Fibroblast of skin of right biceps (primary cell): ENCODE measurements at places on chromosomes 11 and 22.

GRCh38 chr11:11521306-11522002 lies 100.4 kb downstream of the GALNT18 start:
- DNase-seq: no peak

DNA sequence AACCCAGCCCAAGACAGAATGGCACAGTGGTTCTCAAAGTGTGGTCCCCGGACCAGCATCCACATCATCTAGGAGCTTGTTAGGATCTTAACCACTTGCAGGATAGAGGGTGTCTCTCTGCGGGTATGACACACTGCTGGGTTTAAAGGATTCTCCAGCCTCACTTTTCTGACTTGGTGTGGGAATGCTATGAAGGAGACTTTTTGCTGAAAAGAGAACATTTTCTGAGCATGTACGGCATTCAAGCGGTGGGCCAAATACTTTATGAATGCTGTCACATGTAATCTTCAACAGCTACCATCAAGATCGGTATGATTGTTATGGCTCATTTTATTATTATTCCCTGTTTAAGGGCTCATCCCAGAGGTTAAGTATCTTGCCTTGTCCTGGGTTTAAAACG lies 1.8 kb upstream of the CD82 start:
- peak; percentile 85 for DNase-seq

GRCh38 chr11:15987046-15987445 lies 369.3 kb downstream of the SOX6 start:
- no peak for DNase-seq

DNA sequence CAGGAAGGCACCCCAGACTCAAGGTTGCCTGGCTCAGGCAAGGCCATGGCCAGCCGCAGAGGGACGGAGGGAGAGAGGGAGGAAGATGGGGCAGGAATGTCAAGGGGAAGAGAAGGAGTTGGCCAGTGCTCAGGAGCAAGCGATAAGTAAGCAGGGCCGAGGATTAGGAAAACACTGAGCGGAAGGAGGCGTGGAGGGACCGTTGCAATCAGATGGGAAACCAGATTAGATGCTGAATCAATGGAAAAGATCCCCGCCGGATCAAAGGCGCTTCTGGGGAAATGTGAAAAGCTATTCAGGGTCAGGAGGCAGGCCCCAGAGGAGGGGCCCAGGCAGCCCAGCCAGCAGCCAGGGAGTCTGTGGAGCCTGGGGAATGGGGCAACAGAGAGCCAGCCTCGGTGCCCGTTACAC lies 26.6 kb upstream of the MYEOV start:
- DNase-seq: no peak

GRCh38 chr11:66076561-66076960 lies 6.5 kb downstream of the PACS1 start:
- DNase-seq: peak; percentile 53

GRCh38 chr11:80638296-80638695 lies 1197.5 kb upstream of the TENM4 start:
- DNase-seq: no peak

DNA sequence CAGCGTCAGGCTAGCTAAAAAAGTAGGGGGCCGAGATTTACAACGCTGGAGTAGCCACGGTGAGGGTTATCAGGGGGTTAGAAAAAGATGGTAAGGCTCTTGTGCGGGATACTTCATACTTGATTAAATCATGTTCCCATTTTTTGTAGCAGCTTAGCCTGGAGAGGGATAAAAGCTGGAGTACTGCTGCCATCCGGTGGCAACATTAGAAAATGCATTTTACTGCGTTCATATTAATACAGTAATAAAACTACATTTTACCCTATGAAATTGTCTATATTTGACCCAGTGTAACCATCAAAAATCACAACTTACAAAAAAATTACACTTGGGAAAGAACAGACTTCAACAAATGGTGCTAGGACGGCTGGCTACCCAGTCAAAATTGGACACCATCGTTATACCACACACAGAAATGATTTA lies 17.3 kb downstream of the RPUSD4 start:
- peak; percentile 31 for DNase-seq

DNA sequence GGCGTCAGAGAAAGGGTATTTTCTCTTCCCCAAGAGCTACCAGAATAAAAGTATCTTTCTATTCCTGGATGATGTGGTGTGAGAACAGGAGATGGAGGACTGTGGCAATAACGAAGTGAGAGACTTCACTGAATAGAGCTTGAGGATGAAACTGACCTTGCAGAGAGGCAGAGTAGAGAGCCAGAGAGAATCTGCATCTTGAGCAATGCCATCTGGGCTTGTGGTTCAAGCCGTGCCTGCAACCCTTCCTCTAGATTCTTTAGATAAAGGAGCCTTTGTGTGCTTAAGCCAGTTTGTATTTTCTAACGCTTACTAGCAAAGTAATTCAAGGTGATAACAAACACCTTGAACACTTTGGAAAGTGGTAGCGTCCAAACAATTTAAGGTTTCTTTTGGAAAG lies 2.2 kb downstream of the ME3 start:
- no peak for DNase-seq

GRCh38 chr11:118791111-118791960 lies at the start of gene DDX6:
TSS of gene DDX6 (minus strand) at chr11:118791164. CDS start at chr11:118786251, 4,913 bp downstream.
- peak; percentile 90 for DNase-seq

- no peak for DNase-seq
Observed at GRCh38 chr11:8360086-8360828, 96.6 kb upstream of the LMO1 start.

- DNase-seq: no peak
Observed at GRCh38 chr11:107679255-107680024, 32.4 kb downstream of the SLN start.

DNA sequence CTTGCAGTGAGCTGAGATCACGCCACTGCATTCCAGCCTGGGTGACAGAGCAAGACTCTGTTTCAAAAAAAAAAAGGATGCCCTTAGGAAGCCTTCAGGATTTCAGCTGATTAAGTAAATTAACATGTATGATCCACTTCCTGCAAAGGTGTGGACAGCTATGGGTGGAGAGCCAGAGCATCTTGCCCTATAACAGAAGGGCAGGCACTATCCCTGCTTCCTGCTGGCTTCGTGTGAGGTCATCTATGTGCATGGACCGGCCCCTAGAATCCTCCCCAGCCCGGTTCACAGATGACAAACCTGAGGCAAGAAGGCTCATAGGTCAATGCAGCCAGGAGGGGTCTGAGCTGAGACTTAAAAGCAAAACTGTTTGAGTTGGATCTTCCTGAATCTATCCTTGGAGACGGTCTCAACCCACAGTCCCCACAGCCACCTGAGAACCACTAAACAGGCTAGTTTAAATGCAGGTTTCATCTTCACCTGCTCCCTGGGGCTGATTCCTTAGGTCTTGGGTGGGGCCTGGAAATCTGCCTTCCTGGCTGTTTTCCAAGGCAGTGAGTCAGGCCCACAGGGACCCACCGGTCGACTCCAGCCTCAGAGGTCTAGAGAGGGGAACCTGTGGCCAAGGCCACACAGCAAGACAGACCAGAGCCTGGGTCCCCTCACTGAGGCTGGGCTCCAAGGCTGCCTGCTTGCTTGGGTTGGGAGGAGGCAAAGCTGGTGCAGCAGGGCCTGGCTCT lies 55.2 kb upstream of the MPEG1 start:
- no peak for DNase-seq

GRCh38 chr11:67376063-67376820 lies 2.8 kb upstream of the CLCF1 start:
- no peak for DNase-seq

- peak; percentile 36 for DNase-seq
Observed at GRCh38 chr11:128905345-128906184, 14.4 kb downstream of the KCNJ5 start.

DNA sequence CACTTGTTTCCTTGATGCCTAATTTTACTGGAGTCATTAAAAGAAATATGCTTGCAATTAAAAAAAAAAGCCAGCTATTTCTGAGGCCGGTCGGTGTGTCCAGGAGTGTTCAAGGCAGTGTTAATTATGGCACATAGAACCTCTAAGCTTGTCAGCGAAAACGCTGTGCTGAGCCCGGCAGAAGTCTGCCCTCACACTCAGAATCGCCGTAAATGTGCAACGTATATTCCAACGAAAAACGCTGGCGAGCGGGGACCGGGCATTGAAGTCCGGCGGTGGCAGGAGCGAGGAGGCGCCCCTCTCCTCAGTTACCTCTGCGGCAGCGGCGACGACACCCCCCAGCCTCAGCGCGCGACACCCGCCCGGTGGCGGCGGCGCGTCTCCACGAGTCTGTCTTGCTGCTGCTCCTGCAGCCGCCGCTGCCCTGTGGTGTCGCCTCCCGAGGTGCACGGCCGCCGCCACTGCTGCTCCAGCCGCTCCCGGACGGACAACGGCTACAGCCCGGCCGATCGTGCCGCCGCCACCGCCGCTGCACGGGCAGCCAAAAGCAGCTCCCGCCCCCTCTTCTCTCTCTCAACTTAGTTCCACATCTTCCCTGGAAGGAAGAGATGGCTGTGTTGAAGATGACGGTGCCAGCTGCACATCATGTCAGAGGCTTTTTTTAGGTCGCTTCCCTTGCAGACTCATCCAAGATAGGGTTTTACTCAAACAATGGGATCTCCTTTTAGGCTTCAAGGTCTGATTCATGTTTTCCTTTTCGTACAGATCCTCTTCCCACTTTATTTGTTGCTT lies 56.0 kb downstream of the JAM3 start:
- peak; percentile 51 for DNase-seq

DNA sequence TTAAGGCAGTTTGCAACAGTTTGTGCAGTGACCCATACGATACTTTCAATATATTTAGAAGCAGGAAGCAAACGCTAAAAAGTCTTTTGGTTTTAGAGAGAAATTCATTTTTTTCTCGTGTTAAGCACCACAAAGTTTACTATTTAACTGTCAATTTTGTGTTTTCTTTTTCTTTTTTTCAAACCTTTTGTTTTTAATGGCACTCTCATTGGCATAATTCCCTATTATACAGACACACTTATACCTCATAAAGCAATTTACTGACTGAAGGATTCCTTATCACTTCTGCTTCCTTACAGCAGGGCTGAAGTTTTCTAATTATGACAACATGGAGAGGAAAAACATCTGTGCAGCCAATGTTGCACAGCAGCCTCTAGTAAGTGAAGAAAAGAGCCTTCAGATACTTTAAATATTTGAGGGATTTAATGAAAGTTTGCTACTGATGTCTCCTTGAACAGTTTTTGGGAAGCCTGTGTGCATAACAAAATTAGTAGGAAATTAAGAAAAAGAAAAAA lies 2191.2 kb downstream of the LRRC4C start:
- DNase-seq: no peak

GRCh38 chr11:122646549-122647340 lies 8.8 kb upstream of the UBASH3B start:
- DNase-seq: peak; percentile 79

- DNase-seq: no peak
Observed at GRCh38 chr11:34296412-34296811, 61.4 kb downstream of the ABTB2 start.

- DNase-seq: no peak
Observed at GRCh38 chr11:12174128-12174476, 63.7 kb downstream of the MICAL2 start.

DNA sequence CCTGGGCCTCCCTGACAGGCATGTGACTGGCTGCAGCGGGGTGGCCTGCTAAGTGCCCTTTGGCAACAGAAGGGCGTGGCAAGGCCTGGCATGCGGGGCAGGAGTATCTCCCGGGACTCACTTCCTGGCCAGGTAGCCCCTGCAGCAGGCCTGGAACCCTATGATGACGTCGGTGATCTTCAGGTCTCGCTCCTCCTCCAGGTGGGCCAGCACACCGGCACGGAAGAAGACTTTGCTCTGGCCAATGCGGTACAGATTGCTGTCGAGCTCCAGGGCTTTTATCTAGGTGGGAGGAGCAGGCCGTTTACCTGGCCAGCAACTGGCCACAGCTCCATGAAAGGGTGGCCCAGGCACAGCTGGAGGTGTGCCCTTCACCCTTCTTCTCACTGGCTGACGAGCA lies 50.9 kb downstream of the APOL1 start:
- no peak for DNase-seq

GRCh38 chr11:96393753-96394348 lies 4.0 kb downstream of the JRKL start:
- DNase-seq: peak; percentile 50

- DNase-seq: no peak
Observed at GRCh38 chr11:111836721-111837120, 34.7 kb downstream of the ALG9 start.

- no peak for DNase-seq
Observed at GRCh38 chr22:17779286-17780115, 5.2 kb upstream of the BID start.

DNA sequence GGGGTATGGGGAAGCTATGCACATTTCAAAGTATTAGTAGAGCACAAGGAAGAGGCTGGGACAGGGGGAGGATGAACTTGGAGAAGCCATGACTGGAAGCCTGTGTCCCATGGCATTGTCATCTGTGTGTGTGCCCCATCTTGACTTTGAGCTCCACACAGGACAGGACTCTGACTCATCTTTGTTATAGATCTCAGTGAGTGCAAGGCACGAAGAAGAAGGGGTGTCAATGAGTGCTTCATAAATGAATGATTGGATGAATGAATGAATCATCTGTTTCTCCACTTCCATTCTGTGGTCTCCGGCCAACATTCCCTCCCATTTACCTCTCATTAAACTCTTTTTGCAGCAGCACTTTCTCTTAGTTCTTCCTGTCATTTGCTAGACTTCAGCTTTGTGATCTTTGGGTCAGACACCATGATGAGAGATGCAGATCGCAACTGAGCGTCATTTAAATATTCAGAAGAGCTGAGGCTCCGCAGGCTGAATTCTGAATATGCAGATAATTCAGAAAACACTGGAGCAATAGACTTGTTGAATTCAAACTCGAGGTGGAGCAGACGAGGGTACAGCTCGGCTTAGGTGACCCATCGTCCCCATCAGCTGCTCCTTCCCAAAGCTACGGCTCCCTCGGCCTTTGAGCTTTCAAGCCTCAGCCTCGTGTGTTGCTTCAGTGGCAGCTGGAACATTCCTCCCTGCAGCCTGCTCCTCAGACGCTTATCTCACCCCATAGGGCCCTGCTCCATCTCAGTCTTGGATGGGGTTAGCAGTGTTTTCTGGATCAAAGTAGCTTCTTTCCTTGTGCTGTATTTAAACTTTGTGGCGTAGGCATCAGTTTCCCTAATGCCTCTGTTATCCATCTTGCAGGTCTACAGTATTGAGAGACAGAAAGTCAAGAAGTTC lies 30.8 kb downstream of the APOL3 start:
- peak; percentile 55 for DNase-seq

- DNase-seq: no peak
Observed at GRCh38 chr11:20909995-20910726, 240.8 kb downstream of the NELL1 start.
